ENCODE measurements at places on chromosomes 3 and 15. TPM values are rescaled to one million over a fixed set of nuclear protein-coding genes. Genes with fewer than 3 reads are reported as not detected.

DNA sequence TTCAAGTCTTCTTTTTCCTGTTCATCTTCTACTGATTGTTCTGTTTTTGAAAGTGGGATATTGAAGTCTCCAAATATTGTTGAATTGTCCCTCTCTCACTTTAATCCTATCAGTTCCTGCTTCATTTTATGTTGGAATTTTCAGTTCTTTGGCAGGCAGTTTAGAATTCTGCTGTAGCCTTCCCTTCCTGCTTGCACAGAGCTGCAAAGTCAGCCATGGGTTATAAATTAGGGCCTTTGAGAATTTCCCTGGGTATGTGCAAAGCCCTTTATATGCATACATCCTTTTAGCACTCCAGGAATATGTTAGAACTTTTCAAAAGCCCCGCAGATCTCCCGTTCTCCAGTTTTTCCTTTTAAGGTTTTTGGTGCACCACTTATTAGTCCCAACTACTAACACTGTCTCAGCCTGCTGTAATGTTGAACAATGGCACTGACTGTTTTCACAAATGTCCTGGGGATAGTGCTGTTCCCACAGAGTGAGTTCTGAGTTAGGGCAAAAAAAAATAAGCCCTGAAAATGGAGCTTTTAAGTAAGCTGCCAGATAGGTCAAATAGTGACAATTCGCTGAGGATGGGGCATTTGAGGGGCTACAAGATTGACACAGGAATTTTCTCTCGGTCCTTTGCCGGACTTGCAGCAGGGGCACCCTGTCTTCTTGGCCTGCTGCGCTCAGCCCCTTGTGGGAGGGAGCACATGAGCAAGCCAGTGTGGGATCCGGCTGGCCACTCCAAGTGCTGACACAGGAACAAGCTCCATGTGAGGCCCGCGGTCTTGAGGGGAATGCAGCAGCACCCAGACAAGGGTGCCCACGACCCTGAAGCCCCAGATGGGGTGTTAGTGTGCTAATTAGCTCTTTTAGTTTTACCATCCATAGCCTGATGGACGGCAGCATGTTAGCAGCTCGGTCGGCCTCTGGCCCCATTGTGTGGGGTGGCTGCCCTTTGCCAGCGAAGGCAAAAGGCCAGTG lies 96.0 kb downstream of the VPS8 start:
- DNase-seq, result no peak

DNA sequence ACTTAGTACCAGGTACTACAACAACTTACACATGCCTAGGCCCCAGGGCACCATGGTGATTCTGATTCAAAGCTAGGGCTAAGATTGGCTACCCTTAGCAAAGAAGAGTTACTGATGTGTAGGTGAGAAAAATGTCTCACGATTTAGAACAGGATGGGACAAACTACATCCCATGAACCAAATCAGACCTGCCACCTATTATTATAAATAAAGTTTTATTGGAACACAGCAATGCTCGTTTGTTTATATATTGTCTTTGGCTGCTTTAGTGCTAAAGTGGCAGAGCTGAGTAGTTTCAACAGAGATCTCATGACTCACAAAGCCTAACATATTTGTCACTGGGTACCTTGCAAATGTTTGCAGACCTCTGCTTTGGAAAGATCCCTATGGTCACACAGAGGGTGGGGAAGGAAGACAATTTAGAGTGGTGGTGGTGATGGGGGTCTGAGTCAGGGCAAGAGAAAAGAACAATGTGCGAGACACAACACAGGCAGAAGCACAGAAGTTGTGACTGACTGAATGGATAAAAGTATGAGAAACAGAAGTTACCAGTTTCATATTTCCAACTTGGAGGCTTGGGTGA lies 770.6 kb upstream of the CFAP20DC start:
- no peak for DNase-seq

- DNase-seq, result no peak
Measured at GRCh38 chr3:128727059-128727458, 1.1 kb downstream of the RAB7A start.

DNA sequence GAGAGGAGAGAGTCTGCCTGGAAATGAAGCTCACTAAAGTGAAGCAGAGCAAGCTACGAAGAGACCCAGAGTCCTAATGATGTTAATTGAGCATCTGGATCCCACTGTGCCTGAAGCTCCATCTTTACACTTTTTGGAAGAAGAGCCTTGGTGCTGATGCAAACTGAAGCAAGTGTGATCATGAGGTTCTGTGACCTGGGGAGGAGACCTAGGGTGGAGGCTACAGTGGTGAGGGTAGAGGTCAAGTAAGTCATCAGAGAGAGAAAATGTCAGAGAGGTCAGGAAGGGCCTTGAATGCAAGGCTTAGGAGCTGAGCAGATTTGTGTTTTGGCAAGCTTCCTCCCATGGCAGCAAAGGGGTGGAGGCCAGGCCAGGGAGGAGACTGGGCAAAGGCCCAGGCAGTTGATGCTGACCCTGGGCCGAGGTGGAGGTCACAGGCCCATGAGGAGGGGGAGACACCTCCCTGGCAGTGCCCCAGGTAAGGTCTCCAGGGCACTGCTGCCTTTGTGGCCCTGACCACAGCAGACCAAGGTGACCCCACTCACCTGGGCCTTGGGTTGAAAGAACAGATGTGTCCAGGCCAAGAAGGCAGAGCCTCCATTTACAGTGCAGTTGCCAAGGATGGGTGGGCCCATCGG lies 1.6 kb downstream of the GRIP2 start:
- no peak for DNase-seq

- DNase-seq, result no peak
Measured at GRCh38 chr15:87919064-87919463, 337.5 kb downstream of the NTRK3 start.

GRCh38 chr3:54511766-54512365 lies 389.5 kb downstream of the CACNA2D3 start:
- DNase-seq, result no peak

The ATP10A gene
- 0.13 TPM for total RNA-seq

GRCh38 chr15:26096581-26096980 lies 233.5 kb upstream of the ATP10A start:
- DNase-seq, result no peak

GRCh38 chr3:150738688-150739087 lies 24.3 kb downstream of the SIAH2 start:
- DNase-seq, result no peak

- no peak for DNase-seq
Measured at GRCh38 chr15:91904942-91905341, 51.4 kb downstream of the SLCO3A1 start.

The SAMMSON gene
- total RNA-seq, result not detected

The CLDN11 gene
- total RNA-seq, result 1.8 TPM

The TNFSF10 gene
- total RNA-seq, result 94.1 TPM

The GP5 gene
- 0.23 TPM for total RNA-seq

The TRPM1 gene
- not detected for total RNA-seq

GRCh38 chr3:166367947-166368533 lies 530.8 kb upstream of the BCHE start:
- no peak for DNase-seq

DNA sequence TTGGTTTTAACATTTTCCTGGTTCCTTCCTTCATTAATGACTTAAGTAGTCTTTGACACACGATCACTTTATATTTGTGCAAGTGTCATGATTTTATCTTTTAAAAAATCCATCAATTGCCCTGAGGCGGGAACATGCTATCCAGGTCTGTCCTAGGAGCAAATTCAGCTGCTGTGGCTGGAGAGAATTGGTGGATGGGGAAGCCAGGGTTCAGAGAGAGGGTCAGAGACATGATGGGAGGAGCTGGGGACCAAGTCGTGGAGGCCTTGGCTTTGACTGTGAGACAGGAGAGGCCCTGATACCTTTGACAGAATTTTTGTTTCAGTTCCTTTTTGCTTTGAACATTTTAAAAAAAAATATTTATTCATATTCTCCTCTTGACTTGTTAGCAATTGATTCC lies 89.0 kb downstream of the CHRNA7 start:
- DNase-seq, result no peak

DNA sequence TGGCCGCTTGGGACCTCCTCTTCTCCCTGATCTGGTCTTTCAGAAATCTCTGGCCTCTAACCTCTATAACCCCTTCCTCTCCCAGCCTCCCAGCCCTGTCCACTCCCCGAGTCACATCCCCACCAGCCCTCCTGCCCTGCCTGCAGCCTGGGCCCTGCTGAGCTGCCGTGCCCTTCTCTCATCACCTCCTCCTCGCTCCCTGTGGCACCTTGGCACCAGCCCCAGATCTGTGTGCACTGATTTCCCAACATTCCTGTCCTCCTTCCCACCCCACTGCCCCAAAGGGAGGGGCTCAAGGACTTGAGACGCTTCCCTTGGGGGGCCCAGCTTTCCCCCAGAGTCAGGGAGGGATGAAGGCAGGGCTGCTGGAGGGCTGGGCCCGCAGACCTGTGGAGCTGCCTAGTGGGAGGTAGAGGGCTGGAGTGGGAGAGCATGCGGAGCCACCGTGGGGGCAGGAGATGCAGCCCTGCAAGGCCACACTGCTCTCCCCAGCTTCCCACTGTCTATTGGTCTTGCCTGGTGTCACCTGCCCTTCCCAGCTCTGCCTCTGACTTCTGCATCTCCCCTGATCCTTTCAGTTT lies 42.7 kb downstream of the EXOG start:
- no peak for DNase-seq

- no peak for DNase-seq
Measured at GRCh38 chr3:177124882-177125281, 72.4 kb downstream of the TBL1XR1 start.

The ZMAT3 gene
- total RNA-seq, result 44.5 TPM

GRCh38 chr3:114880078-114880477 lies 267.0 kb downstream of the ZBTB20 start:
- DNase-seq, result no peak

- DNase-seq, result peak; percentile 64
Measured at GRCh38 chr3:126523745-126524428, at the start of gene CHST13. Gene CHST13, plus strand, starts transcription at chr3:126524155. Its CDS starts 178 bp downstream, at chr3:126524333.

The SLC51B gene
- total RNA-seq, result not detected

DNA sequence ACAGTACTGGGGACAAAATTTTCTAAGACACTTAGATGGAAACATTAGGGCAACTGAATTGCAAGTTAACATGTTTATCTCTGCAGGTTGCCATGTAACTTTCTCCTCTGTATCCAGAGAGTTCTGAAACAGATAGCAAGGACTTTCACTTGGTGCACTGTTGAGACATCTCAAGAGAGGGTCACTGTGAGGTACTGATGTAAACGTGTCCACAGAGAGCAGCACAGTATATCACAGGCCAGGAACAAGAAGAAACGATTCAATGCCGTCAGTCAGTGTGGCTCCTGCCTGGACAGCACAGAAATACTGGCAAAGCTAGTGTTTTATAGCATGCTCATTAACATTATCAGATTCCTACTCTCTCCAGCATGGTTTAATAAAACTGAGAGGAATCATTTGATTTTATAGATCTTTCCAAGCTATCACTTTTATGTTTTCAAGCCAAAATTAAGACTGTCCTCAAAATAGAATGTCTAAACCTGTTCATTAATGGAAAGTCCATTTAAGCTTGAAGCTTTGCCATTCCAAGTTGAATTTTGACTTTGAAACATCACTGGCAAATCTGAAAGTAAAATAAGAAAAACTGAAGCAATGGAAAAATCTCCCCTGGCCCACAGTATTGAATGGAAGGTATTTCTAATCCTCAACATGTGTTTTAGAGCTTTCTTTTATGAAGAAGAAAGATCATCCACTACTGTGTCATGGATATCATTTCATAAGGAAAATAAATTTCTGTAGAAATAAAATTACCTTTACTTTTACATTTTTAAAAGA lies 102.7 kb downstream of the IMPG2 start:
- DNase-seq, result no peak

- DNase-seq, result no peak
Measured at GRCh38 chr3:54434756-54435155, 312.4 kb downstream of the CACNA2D3 start.

- no peak for DNase-seq
Measured at GRCh38 chr3:118761291-118761606, 273.4 kb downstream of the IGSF11 start.

DNA sequence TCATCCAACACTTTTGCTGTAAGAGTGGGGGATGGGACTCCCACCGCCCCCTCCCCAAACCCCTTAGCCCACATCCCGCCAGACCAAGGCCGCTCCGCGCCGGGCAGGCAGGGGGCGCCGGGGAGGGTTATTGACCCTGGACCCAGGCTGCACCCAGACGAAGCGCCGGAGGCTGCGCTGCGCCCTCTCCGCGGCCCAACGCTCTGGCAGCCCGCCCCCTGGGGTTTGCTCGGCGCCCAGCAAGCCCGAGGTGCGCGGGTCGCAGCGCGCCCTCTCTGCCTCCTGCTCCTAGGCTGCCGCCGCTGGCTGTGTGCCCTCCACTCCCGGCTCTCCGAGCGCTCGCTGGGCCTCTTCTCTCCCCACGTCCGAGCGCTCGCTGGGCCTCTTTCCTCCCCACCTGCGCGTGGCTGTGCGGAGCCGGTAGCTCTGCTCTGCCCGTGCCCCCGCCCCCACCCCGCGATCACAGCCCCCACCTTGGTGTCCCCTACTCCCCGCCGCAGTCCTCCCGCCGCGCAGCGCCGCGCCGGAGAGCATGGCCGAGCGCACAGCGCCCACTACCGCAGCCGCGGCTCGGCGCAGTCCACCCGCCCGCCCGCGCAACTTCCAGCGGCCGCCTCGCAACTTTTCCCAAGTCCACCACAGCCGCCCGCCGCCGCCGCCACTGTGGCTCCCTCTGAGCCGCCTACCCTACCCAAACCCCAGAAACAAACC lies 1.2 kb downstream of the MECOM start:
- peak; percentile 89 for DNase-seq

GRCh38 chr3:90062016-90062415 lies 954.6 kb downstream of the EPHA3 start:
- DNase-seq, result no peak

- DNase-seq, result no peak
Measured at GRCh38 chr15:40226736-40227135, 12.1 kb upstream of the PAK6 start.

The CISH gene
- 2.6 TPM for total RNA-seq

Measured in endothelial cell (in vitro differentiated cells).